Bronchial epithelial cell (primary cell): ENCODE measurements at places on chromosomes 2 and 18.

- peak; percentile 54 for DNase-seq
These were observed 14.3 kb upstream of the STAM2 start for GRCh38 chr2:152189622-152190495.

DNA sequence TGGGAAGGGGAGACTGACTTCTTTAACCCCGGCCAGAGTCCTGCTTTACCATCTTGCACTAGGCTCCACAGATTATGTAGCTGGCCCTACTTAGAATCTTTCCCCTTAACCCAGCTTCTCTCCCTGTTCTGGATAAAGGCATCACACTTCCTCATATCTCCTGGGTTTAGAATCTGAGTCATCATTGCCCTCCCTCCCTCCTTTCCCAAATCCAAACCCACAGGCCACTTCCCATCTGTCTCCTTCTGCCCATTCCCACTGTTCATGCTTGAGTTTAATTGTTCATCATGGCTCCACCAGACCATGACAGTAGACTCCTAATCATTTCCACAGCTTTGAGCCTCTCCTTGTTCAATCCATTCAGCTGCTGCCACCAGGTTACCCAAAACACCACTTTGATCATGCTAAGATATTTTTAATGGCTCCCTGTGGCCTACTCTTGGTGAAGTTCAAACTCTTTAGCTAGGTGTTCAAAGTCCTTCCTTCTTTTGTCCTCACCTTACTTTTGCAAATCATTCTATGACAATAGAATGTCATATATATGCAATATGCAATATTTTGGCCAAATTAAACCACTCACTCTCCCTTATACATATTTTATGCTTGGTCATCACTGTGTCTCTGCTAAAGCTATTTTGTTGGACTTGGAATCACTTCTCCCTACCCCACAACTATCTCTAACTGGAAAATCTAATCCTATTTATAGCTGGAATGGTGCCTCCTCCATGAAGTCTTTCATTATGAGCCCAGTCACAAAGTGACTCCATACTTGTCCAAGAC is 5.5 kb downstream of the PDE11A start:
- DNase-seq, result no peak

- peak; percentile 70 for DNase-seq
These were observed 207.4 kb downstream of the ARL6IP6 start for GRCh38 chr2:152925547-152926448.

- no peak for DNase-seq
These were observed 226.1 kb upstream of the REV1 start for GRCh38 chr2:99715956-99716355.

DNA sequence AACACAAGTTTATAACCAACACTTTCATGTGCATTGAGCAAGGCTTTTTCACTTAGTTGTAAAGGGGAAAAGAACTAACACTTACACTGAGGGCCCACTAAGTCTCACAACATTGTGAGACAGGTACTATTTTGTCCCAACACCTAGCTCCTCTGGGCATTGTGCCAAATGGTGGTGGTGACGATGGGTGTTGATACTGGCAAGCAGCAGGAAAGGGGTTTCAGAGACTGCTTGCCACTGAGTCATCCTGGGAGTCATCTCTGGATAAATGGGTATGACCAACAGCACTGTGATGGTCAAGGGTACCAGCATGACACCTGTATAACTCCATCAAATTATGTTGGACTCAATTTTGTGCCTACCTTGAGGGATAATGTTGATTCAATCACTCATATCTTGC is 138.8 kb upstream of the ITGA6 start:
- peak; percentile 94 for DNase-seq
